CD8-positive, alpha-beta memory T cell (primary cell): ENCODE measurements at places on chromosomes 1 and 21.

DNA sequence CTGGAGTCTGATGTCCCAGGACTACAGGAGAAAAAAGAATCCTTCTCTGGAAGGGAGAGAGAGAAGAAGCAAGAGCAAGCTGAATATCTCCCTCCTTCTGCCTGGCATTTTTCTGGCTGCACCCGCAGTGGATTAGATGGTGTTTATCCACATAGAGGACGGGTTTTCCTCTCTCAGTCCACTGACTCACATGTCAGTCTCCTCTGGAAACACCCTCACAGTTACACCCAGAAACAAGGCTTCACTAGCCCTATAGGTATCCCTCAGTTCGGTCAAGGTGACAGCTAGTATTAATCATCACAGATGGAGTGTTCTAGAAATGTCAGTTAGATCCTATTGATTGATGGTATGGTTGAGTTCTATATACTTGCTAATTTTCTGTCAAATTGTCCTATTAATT lies 87.9 kb downstream of the RHOU start:
- no peak for DNase-seq

- no peak for DNase-seq
These were observed 234.6 kb downstream of the USP25 start for GRCh38 chr21:15964236-15964855.

DNA sequence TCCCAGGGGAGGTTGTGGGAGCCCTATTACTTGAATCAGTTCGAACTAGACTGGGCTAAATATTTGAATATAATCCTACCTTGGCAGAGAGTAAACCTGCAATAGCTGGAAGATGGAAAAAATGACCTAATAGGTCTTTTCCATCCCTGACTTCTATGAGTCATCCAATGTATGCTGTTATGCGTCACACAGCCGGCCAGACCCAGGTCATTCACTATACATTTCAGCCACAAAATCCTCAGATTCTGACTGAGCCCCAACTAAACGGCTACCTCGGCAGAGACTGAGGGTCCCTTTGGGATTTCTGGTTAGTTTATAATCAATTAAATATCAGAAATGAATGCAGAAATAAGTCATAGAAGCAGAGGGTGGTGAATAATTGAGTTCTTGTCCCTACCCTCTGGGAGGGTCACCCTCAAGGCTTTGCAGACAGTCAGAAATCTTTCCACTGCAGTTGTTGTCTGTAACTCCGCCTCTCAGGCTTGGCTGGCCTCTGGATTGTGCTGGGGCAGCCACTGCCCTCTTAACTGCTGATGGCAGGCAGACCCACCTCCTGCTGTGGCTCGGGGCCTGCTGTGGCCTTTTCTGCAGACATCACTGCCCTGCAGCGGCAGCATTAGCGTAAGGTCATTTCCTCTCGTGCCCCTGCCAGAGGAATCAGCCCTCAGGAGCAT lies 240.5 kb downstream of the TGFB2 start:
- DNase-seq, result no peak

DNA sequence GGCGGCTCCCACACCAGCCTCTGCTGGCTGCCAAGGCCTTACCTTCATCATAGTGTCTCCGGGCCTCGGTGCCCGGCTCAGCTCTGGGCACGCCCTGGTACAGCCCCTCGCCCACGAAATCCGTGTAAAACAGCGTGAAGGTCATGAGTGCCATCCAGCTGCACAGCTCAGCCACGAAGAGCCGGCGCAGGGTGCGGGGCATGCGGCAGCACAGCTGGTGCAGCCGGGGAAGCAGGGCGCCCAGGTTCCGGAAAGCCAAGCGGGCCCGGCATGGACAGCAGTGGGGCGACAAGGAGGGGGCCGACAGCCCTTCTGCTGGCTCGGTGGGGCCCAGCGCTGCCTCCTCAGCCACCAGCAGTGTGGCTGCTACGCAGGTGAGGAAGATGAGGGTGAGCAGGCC lies 17.5 kb downstream of the SLC45A3 start:
- no peak for DNase-seq

GRCh38 chr1:230276401-230276800 lies 149.7 kb downstream of the PGBD5 start:
- DNase-seq, result no peak

DNA sequence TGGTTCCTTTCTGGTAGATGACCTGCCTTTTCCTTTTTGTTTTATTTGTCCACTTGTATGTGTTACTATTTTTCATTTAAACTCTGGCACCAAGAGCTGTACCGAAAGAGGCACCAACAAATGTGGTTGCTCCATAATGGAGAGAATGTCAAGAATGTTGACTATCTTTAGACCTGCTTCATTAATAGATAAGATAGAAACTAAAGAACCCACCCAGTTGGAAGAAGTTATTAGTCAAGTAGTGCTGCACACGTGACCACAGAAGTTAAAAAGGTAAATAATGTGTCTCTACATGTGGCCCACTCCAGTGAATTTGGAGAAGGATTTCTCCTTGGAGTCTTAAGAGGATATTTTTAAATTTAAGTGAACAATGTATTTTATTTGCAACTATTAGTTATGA lies 9.3 kb downstream of the ATP1A1 start:
- no peak for DNase-seq

DNA sequence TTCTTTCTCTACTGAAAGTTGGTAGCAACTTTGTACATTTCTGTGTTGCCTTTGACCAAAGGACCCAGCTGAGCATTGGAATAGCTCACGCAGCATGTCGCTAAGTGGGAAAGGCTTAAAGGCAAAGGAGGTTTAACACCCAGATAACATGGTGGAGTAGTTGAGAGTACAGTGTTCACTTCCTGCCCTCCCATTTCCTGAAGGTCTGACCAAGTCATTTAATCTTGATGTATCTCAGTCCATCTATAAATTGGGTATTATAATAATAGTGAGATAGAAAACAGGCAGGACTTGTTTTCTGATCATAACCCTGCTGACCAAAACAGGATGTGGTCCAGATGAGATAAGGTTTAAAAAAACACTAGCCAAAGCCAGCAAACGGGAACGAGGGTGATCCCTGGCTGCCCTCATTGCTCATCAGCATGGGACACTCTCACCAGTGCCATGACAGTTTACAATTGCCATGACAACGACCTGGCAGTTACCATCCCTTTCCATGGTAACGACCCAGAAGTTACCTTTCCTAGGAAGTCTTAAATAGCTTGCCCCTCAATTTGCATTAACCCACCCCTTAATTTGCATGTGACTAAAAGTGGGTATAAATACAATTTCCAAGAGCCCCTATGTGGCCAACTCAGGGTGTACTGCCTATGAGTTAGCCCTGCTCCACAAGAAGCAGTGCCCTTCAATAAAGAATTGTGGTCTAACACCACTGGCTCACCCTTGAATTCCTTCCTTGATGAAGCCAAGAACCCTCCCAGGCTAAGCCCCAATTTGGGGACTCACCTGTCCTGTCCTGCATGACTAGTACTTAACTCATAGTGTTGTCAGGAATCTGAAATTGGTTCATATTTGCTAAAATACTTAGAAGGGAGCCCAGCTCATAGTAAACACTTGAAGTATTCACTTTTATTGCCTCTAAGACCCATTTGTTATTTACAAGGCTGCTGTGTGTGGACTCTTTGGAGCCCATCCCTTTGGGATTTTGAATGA lies 28.4 kb upstream of the FHAD1 start:
- DNase-seq, result no peak

GRCh38 chr1:241532864-241533263 lies 686 bp downstream of the KMO start:
- no peak for DNase-seq

- no peak for DNase-seq
These were observed 76.9 kb upstream of the CCDC190 start for GRCh38 chr1:162937716-162938395.

GRCh38 chr21:37986751-37987399 lies 70.6 kb upstream of the KCNJ6 start:
- no peak for DNase-seq

GRCh38 chr1:60044881-60045280 lies 28.7 kb downstream of the C1orf87 start:
- no peak for DNase-seq

GRCh38 chr1:108925920-108926319 lies 37.4 kb downstream of the CLCC1 start:
- DNase-seq, result no peak

- no peak for DNase-seq
These were observed 24.9 kb downstream of the MATN1 start for GRCh38 chr1:30698401-30698981.

DNA sequence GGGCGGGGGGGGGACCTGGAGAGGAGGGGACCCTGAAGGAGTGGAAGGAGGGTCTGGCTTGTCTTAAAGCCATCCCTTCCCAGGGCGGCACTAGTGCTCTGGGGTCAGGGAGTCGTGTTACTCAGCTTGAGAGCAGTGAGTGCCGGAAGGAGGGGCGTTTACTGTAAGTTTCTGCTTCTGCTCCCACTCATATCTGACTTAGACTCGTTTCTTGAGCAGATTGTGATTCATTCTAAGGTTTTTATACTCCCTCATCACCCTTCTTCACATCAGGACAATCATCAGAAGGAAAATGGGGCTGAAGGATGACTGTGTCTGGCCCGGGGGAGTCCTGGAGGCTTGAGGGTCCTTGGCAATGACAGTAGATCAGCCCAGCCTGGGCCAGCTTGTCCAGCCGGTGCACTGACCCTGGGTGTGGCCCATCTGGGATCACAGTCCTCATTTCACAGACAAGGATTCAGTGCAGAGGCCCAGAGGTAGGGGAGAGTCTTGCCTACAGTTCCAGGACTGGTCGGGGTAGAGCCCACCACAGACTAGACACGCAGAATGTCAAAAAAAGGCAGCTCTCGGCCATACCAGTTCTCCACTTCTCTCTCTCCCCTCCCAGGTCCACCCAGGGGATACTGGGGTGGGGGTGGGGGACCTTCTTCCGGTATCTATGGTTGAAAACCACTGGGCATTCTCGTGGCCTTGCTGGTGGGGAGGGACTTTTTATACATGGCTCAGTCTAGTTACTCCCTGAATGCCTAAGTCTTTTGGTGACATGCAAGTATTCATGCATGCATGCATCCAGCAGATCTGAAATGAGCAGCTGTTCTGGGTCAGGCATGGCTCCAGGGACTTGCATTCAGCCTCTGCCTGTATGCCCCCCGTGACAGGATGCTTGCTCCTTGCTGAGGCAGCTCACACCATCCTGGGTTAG lies 5.1 kb downstream of the TNFRSF8 start:
- DNase-seq, result no peak

GRCh38 chr1:91505086-91505485 lies 4.4 kb downstream of the CDC7 start:
- no peak for DNase-seq

- no peak for DNase-seq
These were observed 72.5 kb upstream of the GOLT1A start for GRCh38 chr1:204286315-204286714.

DNA sequence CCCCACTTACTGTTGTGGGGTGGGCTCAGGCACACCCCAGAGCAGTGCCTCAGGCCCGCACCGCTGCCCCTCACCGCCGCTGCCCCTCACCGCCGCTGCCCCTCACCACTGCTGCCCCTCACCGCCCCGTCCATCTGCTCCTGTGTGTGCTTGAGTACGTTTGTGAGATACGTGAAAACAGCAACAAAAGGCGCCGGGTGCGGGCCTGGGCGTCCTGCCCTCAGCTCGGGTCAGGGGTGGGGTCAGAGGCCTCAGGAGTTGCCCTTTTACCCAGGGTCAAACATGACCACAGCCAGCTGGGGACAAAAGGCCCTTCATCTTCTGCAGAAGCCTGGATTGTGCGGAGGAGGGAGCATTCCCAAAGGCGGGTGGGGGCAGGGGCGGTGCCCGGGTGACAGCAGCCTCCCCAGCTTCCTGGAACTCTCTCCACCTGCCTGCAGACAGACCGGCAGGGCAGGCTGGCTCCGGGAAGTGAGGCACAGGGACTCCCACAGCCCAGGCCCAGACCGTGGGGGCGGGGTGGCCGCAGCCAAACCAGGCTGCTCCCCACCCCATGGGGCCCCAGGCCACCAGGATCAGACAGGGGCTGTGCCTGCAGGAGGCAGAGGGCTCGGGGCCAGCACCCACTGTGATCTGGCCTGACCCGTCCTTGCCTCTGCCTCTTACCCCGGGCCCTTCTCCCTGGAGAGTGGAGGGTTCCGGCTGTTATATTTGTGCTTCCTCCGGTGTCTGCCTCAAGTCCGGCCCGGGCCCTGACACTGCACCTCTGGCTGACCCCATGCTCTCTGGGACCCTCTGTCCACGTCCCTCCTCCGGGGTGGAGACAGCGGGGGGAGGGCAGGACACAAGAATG lies 2.3 kb upstream of the VWA1 start:
- no peak for DNase-seq
